Activated CD4-positive, alpha-beta T cell treated with anti-CD3 and anti-CD28 coated beads, Interleukin-10, Interleukin-2, amounts not matched to agents 100 ng/mL and 50 ng/mL, durations not matched to agents 16 hours and 8 hours (primary cell): ENCODE measurements at places on chromosomes 7 and 10.

- no peak for DNase-seq
Measured at GRCh38 chr10:102492344-102492939, 10.1 kb downstream of the ACTR1A start.

GRCh38 chr10:75197066-75197465 is 13.5 kb upstream of the VDAC2 start:
- DNase-seq, result no peak

DNA sequence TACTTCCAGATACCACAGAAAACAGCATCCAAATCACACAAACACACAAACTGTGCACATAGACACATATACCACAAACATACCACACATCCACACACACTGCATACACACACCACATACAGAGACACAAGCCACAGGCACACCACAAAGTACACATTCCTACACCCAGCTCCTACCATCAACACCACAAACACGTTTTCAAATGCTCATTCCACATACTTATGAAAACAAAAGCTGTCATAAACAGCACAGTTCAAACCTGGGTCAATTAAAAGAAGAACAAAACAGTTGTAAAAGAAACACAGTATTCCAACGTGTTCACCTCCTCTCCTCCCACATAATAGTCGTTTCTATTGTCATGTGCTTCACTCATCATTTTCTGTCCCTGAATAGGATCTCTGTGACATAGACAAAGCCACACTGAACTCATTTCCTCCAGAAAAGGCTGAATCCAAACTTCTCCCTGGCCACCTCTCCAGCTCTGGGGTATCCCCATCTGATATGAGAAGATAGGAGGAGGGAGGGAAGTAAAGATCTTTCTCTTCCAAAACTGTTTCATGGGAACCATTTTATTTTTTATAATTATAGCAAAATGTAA is 89.2 kb downstream of the CXCL12 start:
- DNase-seq, result no peak

- no peak for DNase-seq
Measured at GRCh38 chr7:151013356-151013732, 10.9 kb downstream of the ATG9B start.

DNA sequence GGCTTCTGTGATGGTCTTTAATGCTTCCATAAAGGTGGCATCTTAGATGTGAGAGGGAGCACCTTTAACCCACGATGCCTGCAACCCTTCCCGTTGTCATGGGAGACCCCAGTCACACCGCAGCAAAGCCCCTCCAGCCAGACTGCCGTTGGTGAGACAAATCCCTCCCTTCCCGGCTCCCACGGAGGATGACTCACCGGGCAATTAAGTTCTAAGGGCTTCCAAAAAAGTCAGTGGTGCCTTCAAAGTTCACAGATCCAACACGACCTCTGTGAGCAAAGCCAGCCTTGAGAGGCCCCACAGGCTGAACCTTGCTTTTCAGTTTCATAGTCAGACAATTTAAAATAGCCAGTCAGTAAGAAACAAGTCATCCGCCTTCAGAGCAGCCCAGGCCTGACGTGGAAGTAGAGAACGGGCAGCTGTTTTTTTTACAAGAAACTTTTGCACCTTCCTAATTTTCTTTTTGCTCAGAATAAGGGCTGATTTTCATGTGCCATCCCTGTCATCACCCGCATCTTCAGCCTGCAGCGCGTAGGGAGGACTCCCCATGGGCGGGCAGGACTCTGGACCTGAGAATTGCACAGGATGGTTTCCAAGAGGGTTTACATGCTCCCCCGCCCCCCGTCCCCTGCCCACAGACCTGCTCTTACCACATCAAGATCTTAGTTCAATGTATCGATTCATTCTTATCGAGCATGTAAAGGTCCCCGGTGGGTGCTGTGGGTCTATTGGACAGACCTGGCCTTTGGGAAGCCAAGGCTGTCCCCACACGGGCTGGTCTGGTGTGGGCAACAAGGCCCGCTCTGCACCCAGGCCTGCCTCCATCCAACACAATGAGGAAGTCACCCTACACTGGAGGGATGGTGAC is 333.9 kb downstream of the DNAJB6 start:
- no peak for DNase-seq

GRCh38 chr10:2782265-2782664 is 285.1 kb upstream of the PFKP start:
- DNase-seq, result no peak

DNA sequence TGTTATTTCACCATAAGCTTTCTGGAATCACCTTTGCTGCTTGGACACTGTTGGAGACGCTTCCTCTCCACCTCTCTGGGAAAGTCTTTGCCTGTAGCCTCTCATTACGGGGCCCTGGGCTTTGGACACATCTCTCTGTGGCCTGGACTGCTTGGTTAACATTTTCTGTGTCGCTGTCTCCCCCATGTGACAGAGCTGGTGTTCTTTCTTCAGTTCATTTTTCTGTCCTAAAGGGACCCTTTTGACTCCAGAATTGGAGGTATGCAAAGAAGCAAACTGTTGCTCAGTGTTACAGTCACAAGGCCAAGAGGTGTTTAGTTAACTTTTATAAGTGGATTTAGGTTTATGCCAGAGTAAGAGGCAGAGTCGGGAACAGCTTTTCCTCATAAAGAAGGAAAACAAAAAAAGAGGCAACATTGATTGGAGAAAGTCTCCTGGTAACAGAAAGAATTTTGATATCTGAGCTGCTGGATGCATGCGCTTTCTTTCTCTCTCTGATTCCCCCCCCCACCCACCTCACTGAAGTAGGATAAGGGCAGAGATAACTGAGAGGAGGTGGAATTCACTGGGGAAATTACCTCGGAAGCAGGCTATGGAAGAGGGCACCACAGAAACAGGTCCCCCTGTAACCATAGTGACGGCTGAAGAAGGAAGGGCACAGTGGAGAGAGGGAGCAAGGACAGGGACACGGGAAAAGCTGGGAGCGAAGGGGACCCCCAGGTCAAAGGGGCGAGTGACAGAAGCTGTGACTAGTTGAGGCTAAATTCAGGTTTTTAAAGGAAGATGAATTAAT is 57.8 kb downstream of the LGI1 start:
- DNase-seq, result no peak

GRCh38 chr7:16647435-16647960 is 1.5 kb downstream of the BZW2 start:
- DNase-seq, result peak; percentile 21

DNA sequence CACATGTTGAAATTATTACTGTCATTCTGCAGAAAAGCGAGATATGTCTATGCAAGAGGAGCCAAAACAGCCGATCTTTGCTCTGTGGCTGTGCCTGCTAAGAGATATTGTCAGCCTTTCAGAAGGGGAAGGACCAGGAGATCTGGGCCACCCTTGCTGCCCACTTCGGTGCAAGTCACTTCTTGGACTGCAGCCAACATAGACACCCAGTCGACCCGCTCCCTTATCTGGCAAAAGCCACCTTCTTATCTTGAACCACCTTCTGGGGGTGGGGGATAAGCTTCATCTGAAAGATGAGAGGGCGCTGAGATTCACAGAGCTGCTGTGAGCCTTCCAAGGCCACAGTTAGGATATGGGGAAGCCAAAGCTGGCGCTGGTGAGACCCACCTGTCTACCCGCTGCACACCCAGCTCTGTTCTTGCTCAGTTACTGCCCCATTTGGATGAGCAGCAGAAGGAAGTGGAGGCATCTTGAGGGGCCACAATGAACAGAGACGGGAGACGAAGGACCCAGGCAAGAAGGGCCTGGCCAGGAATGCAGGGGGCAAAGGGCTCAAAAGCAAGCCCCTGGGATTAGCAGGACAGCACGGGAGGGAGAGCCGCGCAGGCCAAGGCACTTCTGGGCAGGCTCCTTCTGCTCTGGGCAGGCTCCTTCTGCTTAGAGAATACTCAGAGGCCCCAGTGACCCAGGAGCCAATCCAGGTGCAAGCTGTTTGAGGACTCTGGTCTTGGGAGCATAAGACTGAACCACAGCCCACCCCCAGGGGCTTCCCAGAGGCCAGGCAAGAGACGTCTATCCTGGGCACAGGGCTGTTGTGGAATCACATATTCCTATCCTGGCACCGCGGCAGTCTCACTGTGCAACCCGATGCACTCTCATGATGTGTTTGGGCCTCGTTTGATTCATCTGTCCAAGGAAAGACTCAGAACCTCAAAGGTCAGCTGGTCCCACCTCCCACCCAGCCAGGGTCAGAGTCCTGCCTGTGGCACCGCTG is 38.4 kb upstream of the NPFFR1 start:
- DNase-seq, result no peak

- no peak for DNase-seq
Measured at GRCh38 chr10:11325817-11326216, 285.6 kb downstream of the USP6NL start.

GRCh38 chr7:1898628-1899185 is 228.6 kb downstream of the ELFN1 start:
- DNase-seq, result no peak

GRCh38 chr7:39735903-39736302 is 112.5 kb downstream of the RALA start:
- DNase-seq, result peak; percentile 47

DNA sequence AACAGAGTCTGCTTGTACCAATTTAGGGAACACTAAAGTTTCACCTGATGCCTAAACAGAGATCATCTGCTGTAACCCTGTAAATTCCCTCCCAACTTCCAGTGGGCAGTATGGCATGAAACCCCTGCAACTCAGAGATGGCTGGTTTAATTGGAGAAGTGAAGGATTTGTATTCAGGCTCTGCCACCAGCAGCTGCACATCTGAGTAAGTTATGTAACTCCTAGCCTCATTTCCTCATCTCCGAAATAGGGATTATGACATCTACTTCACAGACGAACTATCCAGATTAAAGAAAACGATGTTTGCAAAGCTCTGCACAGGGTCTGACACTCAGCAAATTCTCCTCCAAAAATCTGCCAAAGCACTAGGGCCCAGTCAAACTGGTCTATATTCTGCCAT is 493.0 kb downstream of the KCNMA1 start:
- no peak for DNase-seq

DNA sequence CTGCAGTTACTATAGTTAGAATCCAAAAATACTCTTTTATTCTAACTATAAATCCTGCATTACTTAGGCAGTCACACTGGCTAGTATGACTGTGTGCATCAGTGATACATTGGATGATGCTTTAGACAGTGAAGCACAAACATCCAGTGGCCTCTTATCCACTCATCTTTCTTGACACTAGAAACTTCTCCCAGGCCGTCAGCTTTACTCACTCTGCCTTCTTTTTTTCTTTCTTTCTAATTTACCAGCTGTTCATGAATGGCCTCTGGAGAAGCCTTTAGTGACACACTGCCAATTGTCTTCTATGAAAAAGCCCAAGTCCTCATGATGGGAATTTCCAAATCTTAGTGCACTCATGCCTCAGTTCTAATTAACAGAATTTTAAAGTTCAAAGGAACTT is 26.2 kb upstream of the C10orf90 start:
- DNase-seq, result no peak

DNA sequence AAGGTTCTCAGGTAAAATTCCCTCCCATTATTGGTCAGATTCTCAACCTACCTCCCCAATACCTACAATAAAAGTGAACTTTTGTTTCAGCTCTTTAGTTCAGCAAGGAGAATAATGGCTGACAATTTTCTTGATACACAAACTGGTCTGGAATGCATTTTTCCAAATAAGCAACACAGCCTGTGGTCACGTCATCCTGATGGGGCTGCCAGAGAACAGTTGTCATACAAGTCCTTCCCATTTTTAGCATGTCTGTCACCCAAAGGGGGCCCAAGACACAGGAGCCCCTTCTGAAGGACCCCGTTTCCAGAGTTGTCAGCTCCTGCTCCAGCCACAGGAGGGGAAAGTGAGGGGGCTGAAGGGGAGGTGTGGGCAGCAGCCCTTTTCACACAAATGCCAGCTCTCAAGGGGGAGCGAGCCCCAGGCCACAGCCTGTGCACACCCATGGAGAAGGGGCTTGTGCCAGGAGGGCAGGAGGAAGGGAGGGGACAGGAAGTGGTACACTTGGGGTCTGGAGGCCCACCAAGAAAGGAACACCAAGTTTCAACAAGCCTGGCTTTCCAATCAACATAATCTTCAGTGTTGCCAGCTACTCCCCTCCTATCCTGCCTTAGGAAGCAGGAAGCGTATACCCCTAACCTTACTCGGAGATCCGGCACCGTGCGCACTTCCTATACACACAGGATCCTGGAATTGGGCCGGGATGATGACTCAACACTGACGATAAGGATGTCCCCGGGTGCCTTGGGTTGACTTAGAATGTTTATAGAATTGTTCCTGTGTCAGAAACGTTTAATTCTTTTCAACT is 43.4 kb upstream of the PDLIM1 start:
- DNase-seq, result no peak

DNA sequence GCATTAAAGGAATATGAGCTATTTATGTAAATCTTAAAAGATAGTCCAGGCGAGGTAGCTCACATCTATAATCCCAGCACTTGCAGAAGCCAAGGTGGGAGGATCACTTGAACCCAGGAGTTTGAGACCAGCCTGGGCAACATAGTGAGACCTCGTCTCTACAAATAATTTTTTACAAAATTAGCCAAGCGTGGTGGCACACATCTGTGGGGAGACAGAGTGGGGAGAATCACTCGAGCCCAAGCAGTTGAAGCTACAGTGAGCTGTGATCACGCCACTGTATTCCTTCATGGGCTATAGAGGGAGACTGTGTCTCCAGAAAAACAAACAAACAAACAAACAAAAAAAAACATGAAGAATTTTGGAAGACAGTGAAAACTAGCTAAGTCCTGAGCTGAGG is 28.4 kb downstream of the HERC4 start:
- no peak for DNase-seq

DNA sequence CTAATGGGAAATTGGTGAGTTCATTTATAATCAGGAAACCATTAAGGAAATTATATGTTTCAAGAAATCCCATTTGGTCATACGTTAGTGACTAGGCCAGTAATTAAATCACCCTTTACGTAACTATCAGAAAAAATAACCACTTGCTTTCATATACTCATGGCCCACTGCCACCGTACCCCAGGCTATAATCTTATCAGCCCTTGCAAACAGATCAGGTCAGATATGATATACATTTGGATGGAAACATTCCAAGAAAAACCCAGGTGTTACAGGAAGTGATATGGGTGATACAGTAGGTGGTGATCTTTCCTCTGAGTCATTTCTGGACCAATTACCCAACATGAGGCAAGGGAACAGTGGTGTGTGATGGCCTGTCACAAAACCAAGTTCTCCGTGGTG is 481.0 kb upstream of the SEMA3A start:
- DNase-seq, result peak; percentile 66

GRCh38 chr7:22487978-22488642 is 11.9 kb downstream of the STEAP1B start:
- no peak for DNase-seq

DNA sequence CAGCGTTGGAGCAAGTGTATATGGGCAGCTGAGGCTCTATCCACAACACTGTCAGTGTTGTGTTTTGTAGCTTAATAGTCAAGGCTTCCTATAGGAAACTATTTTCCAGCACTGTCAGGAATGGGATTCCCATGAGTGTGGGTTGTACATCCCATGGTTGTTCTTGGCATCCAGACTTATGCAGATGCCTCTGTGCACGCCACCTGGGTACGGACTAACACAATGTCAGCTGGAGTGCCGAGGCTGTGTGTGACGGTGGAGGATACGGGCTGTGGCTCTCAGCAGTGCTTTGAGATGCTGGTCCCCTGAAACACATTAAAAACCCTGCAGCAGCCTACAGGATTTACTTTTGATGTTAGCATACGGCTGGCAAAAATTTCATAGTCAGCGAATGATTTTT is 350.0 kb downstream of the ACTR3B start:
- DNase-seq, result no peak

- no peak for DNase-seq
Measured at GRCh38 chr10:33832124-33832787, 497.8 kb upstream of the NRP1 start.

- no peak for DNase-seq
Measured at GRCh38 chr7:11237742-11238141, 264.1 kb downstream of the PHF14 start.

GRCh38 chr7:129889133-129889844 is 63.5 kb downstream of the UBE2H start:
- DNase-seq, result no peak
